ENCODE measurements at places on chromosomes 3 and 15.

DNA sequence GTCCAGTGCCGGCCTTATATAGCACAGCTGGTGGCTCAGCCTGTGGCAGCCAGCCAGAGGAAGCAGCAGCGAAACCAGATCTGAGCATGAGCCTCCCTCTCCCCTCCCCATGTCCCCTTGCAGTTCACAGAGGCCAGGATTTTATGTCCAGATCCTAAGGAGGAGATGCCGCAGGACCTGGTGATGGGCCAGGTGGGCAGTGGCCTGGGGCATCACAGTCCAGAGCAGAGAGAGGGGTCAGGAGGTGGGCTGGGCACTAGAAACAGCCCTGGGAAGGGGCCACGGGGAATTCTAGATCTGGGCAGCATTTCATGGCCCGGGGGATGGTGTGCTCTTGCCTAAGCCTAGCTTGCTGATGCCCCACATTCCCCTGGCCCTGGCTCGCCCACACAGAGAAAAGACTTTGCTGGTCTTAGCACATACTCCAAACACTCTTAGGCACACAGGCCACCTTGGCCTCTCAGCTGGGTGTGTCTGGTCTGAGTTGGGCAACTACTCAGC lies 259 bp upstream of the CILP start:
- peak; percentile 36 for DNase-seq

- no peak for DNase-seq
Measured at GRCh38 chr3:106611841-106612240, 743.0 kb upstream of the CBLB start.

DNA sequence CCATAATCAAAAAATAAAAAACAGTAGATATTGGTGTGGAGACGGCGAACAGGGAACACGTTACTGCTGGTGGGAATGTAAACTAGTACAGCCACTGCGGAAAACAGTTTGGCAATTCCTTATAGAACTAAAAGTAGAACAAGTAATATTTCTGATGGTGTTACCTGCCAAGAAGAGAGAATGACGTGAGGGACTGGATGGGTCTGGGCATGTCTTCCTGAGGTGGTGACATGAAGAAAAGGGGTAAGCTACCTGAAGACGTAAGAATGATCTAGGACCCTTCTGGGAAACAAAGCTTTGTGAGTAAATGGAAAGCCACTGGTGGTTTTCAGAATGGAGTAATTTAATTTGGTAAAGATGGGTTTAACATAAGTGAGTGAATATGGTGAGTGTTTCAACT lies 19.4 kb upstream of the PLOD2 start:
- DNase-seq: no peak

DNA sequence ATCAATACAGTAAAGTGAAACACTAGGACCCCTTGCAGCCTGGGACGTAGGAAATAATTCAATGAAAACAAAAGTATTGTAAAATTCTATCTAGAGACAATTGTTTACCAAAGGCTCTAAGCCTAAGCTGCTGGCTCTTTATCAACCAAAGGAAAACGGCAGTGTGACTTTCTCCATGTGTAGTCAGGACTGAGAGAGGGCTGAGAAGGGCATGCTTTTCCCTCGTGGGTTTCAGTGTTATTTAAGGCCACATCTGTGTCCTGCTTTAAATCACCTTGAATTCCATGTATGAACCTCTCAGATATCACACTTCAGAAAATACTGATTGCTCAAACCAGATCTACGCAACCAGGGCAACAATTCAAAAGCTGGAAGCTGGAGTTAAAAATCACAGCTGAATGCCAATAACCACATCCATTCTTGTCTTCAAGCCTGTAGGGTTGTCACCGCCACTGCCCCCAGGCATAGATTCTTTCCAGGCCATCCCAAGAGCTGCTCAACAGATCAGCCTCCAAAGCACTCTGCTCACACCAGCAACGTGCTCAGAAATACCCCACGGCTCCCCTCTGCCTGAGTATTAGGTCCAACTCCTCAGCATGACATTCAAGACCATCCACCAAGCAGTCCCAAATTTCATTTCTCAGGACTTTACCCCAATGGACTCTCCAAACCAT lies 124.0 kb downstream of the SRGAP3 start:
- no peak for DNase-seq

- DNase-seq: peak; percentile 56
Measured at GRCh38 chr3:25007974-25008658, 419.9 kb upstream of the RARB start.

DNA sequence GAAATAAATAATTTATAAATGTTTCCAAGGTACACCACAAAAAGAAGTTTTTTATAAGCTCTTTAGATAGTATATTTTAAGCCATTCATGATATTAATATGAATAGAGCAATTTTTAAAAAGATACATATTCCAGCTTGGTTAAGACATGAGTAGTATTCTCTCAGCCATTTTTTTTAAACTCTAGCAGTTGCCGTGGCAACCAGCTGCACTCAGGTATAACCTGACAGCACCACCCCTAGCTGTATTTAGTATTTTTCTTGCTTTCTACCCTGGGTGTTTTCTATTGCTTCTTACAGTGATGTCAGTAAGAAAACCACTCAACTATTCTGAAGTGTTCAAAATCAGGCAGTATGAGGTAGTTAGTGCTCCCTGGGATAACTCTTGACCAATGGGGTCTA lies 496.3 kb upstream of the CNTN3 start:
- no peak for DNase-seq

DNA sequence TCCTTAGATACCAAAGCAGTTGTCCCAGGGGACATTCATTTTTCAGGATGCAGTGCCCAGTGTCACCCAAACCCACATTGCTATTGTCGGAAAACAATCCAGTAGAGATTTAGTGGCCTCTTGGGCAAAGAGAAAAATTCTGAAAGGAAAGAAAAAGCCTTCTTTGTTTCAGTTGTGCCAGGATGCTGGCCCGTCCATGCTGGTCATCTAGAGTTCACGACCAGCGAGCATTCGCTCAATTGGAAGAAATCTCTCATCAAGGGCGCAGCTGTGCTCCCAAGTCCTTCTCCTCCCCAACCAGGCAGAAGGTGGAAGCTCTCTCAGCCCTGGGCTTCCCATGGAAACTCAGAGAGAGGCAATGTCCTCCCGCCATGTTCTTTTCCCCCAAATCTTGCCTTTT lies 123.7 kb downstream of the MTHFS start:
- no peak for DNase-seq

GRCh38 chr3:137121704-137122314 lies 164.0 kb downstream of the IL20RB start:
- DNase-seq: peak; percentile 15

- no peak for DNase-seq
Measured at GRCh38 chr3:14047841-14048240, 76.8 kb downstream of the CHCHD4 start.

DNA sequence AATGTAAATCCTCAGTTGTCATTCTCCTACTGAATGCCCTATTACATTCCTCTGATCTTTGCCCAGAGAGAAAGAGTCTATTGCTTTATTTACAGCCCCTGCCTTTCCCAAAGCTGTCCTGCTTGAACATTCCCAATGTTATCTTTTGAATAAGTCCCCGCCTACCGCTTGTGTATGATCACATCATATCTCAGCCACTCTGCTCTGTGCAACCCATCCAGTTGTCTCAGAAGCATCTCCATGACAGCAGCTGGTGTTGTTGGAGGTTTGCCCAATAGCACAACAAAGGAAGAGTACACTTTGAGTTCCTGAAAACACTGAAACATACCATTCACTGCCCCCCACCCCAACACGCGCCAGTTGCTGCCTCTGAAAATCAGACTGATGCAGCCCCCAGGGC lies 22.0 kb upstream of the FAM3D start:
- no peak for DNase-seq

DNA sequence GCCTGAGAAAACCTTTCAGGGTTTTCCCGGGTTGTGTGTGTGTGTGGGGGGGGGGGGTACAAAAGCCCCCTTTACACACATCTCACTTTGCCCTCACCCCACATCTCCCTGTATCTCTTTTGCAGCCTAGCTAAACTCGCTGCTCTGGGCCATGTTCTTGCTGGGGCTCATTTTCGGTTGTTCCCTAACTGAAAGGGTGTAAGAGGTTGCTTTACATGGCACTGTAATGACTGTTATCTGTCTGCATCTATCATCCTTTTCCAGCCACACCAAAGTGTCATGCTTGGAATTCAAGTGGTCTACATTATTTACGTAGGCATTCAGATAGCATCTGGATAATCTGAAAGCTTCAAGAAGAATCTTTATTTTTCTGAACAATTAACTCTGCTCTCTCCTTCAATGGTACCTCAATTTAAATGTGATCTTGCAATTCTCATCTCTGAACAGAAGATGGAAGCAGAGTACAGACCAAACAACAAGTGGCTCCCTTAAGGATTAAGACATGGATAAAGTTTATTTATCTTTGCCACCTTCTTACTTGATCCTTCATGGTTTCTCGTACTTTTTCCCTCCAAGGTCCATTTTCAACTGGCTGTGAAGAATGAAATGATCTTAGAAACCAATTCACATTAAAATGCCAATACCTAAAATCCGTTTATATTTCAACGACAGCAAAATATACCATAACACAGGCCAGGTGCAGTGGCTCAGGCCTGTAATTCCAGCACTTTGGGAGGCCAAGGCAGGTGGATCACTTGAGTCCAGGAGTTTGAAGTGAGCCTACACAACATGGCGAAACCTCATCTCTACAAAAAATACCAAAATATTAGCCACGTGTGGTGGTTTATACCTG lies 34.9 kb downstream of the DCLK3 start:
- peak; percentile 55 for DNase-seq

GRCh38 chr3:10338591-10339353 lies 17.9 kb upstream of the SEC13 start:
- DNase-seq: no peak

DNA sequence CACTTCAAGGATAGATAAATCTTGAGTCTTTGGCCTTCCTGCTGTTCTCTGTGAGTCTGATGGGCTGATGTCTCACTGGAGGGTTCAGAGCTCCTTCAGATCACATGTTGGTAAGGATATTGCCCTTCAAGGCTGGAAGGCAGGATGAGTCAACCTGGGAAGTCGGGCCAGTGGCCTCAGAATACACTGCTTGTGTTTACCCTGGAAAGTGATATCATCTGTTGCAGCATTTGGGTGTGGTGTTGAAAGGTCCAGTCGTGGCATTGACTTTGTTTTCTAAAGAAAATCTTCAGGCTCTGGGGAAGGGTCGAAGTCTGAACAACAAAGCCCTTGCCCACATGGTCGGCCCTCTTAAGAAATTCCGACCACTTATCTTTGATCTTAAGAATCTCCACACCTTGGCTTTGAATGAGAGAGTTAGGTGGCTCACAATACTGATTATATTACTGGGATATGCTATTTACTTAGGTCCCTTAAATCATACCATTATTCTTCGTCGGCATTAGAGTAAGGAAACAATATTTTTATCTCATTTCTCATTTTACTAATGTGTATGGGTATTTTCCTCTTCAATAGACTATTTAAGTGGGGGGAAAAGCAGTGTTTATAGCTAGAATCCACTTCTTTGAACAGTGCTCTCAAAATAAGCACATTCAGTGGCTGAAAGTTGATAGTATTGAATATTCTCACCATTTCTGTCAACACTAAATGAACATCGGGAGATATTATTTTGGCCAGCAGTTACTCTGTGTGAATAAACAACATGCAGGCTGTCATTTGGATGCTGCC lies 303.9 kb upstream of the RASGRP1 start:
- peak; percentile 92 for DNase-seq

- no peak for DNase-seq
Measured at GRCh38 chr3:133925960-133926735, 30.5 kb upstream of the RAB6B start.

DNA sequence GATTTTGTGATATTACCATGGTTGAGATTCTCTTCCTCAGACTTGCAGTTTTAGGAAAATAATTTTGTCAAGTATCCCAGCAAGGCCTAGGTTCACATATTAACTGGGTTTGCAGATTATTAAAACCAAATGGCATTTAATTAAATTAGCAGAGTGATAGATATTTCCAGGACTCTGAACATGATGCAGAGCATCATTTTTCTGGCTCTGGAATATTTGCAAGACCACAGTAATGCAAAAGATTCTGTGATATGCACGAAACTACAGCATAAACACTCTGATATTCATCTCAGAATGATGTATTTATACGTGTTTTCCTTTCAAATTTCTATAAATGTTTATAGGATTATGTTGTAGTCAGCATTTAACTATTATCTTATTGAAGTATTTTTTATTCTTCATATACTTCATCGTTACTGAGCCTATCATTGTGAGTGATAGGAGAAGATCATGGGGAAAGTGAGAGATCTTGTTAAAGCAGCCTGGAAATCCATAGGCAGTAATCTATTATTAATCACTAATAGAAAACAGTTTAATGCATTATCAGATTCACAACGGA lies 1245.6 kb downstream of the OTOL1 start:
- peak; percentile 46 for DNase-seq

- no peak for DNase-seq
Measured at GRCh38 chr3:57582474-57583168, 14.5 kb downstream of the ARF4 start.

GRCh38 chr15:73324496-73325170 lies 44.1 kb downstream of the HCN4 start:
- no peak for DNase-seq

- DNase-seq: no peak
Measured at GRCh38 chr3:182284793-182285192, 508.5 kb upstream of the ATP11B start.

DNA sequence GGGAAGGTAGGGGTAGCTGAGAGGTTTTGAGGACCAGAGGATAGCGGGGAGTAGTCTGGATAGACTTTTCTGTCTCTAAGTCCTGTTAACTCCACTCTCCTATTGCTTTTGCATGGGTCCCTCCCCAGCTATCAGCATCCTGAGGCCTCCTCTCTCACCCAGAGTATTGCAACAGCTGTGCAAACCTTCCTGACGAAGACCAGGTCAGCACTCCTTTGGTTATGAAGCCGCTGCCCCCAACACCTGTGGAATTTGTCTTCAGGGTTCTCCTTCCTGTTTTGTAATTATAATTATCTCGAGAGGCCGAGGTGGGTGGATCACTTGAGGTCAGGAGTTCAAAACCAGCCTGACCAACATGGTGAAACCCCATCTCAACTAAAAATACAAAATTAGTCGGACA lies 24.8 kb downstream of the TYRO3 start:
- no peak for DNase-seq

GRCh38 chr3:154656486-154656885 lies 226.5 kb upstream of the GPR149 start:
- DNase-seq: no peak

- no peak for DNase-seq
Measured at GRCh38 chr3:170903123-170903522, 5.3 kb downstream of the EIF5A2 start.

DNA sequence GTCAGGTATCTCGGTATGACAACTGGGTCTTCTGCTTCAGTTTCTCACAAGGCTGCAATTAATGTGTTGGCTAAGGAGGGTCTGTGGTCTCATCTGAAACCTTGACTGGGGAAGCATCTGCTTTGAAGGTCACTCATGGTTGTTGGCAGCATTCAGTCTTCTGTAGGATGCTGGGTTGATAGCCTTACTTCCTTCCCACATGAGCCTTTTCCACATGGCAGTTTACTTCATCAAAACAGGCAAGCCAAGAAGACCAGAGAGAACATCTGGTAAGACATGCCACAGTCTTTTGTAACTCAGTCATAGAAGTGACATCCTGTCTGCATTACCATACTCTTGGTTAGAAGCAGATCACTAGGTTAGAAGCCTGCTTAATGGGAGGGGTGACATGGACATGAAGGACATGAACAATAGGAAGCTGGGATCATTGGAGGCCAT lies 49.5 kb downstream of the CMC1 start:
- DNase-seq: no peak

- no peak for DNase-seq
Measured at GRCh38 chr3:151398895-151399294, 14.3 kb upstream of the P2RY12 start.
